ENCODE measurements at places on chromosomes 4 and X.

- no peak for DNase-seq
- H3K27me3 ChIP-seq = no peaks in the 10 kb centered on the region
- 0 out of 2 replicates have a peak, but pooled peaks cover 3% of the 10 kb centered on the region for H3K36me3 ChIP-seq
- no peaks in the 10 kb centered on the region for H3K4me1 ChIP-seq
Measured at GRCh38 chrX:71056867-71057266, 11.3 kb downstream of the SNX12 start.

- peaks cover 4% of the 10 kb centered on the region for H3K4me1 ChIP-seq
- no peaks in the 10 kb centered on the region for H3K36me3 ChIP-seq
- H3K27ac ChIP-seq = no peak overlapping the region
- H3K27me3 ChIP-seq = no peaks in the 10 kb centered on the region
Measured at GRCh38 chr4:38210396-38211114, 250.4 kb downstream of the PTTG2 start.

DNA sequence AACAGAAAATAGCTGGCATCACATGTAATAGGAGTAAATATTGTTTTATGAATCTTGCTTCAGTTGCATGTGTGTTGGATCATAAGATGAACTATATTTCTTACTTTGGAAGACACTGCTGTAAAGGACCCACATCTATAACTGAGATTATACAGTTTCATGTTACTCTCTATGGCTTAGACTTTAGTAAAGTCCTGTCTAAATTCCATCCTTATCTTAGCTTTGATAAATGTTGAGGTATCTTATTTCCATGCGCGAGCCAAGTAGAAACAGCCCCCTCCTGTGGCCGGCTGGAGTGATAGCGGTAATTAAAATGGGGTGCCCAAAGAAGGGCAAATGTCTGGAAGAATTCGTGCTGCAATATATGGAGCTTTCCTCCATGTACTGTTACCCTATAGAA, 43.0 kb downstream of the CCDC158 start:
- H3K36me3 ChIP-seq = no peaks in the 10 kb centered on the region
- no peaks in the 10 kb centered on the region for H3K4me1 ChIP-seq
- DNase-seq = peak; percentile 60
- H3K27ac ChIP-seq = no peak overlapping the region
- no peaks in the 10 kb centered on the region for H3K27me3 ChIP-seq

GRCh38 chr4:89306486-89307177, 968 bp downstream of the GPRIN3 start:
- no peak overlapping the region for H3K4me3 ChIP-seq
- no peak for DNase-seq
- no peak overlapping the region for H3K27ac ChIP-seq

GRCh38 chrX:97045470-97045869, 161.8 kb downstream of the RPA4 start:
- no peak overlapping the region for H3K27ac ChIP-seq
- H3K4me1 ChIP-seq = no peaks in the 10 kb centered on the region
- H3K27me3 ChIP-seq = no peaks in the 10 kb centered on the region
- H3K36me3 ChIP-seq = no peaks in the 10 kb centered on the region
- H3K4me3 ChIP-seq = no peak overlapping the region
- DNase-seq = no peak

DNA sequence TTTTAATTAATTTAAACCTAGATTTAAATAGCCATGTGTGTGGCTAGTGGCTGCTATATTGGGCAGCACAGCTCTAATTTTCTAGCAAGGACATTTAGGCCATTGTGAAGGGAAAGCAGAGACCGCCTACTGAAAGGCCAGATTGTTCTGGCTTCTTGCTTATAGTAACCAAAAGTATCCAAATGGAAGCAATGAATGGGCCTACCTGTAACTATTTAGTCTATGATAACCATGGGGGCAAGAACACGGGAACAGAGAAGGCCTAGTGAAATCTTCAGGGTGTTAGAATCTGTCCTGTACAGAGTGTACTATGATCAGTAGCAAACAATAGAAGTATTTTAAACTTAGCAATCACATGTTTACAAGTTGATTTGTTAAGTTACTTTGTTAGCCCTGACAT, 16.5 kb upstream of the HPRT1 start:
- no peaks in the 10 kb centered on the region for H3K27me3 ChIP-seq
- H3K36me3 ChIP-seq = no peaks in the 10 kb centered on the region
- peak overlapping the region; percentile 86 for H3K27ac ChIP-seq
- H3K4me1 ChIP-seq = peaks cover 19% of the 10 kb centered on the region
- peak; percentile 37 for DNase-seq
- H3K4me3 ChIP-seq = no peak overlapping the region

GRCh38 chr4:78432896-78433295, 118.7 kb upstream of the ANXA3 start:
- no peaks in the 10 kb centered on the region for H3K27me3 ChIP-seq
- no peak for DNase-seq
- H3K36me3 ChIP-seq = no peaks in the 10 kb centered on the region

GRCh38 chrX:16320765-16321355, 153.6 kb downstream of the MAGEB17 start:
- no peaks in the 10 kb centered on the region for H3K36me3 ChIP-seq
- no peaks in the 10 kb centered on the region for H3K27me3 ChIP-seq
- no peaks in the 10 kb centered on the region for H3K4me1 ChIP-seq
- H3K4me3 ChIP-seq = no peak overlapping the region

GRCh38 chr4:24774452-24774851, 20.9 kb upstream of the SOD3 start:
- DNase-seq = no peak
- H3K27me3 ChIP-seq = no peaks in the 10 kb centered on the region
- no peak overlapping the region for H3K27ac ChIP-seq
- no peaks in the 10 kb centered on the region for H3K4me1 ChIP-seq

DNA sequence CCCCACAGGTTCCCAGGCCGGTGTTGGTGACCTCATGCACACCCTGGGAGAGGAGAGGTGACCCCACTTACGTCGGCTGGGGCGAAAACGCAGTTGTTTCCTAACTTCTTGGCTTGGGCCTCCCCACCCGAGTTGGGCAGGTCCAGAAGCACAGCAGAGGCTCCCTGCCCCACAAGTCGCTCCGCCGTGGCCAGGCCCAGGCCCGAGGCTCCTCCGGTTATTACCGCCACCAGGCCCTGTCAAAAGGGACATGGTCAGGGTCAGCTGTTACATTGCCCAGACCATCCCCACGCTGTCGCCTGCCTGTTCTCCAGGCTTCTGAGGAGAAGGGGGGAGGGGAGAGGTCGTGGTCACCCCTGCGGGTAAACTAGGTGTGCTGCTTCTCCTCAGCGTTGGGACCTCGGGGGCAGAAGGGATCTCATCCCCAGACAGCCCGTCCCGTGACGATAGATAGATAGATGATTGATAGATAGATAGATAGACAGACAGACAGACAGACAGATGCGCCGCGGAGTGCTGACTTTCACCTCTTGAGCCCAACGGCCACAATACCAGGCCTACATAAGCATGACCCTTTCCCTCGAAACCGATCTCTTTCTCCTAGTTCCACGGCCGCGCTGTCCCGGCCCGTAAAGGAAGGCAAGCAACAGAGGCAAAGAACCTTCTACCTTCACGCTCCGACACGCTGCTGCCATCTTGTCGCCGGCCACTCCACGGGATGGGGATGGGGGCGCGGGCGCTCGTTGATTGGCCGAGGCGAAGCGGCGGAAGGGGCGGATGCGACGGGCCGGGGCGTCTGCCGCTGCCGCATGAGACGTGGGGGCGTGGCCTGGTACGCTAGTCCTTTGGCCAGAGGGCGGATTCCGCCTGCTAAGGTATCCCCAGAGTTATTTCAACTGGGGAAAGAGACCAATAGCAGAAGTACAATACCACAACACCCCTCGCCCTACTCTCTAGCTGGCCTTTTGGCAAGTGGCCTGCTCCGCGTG, at the start of gene HSD17B10:
Gene HSD17B10, minus strand, starts transcription at position 720 of the 989 bp plus-strand sequence. Its CDS starts 25 bp downstream, at position 695.
- H3K4me1 ChIP-seq = peaks cover 16% of the 10 kb centered on the region
- peak within 1 kb of the TSS; percentile 89 for H3K4me3 ChIP-seq
- peak; percentile 96 for DNase-seq
- peak within 1 kb of the TSS; percentile 41 for H3K27ac ChIP-seq
- no peaks in the 10 kb centered on the region for H3K36me3 ChIP-seq

DNA sequence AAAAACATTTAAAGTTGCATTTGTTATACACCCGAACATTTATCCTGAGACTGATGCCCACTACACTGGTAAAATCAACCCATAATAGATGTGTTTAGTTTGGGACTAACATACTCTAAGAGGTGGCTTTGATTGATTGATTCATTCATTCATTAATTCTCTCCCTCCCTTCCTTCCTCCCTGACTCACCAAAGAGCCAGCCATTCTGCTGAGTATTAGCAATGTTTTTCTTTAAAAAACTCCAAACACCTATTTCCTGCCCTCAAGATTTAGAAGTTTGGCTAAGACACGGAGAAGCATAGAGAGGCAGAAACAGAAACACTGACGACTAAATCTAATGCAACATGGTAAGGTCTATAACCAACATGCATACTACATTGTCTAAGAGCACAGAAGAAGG, 88.9 kb downstream of the RASL11B start:
- no peaks in the 10 kb centered on the region for H3K4me1 ChIP-seq
- H3K36me3 ChIP-seq = no peaks in the 10 kb centered on the region
- H3K27me3 ChIP-seq = no peaks in the 10 kb centered on the region
- no peak overlapping the region for H3K27ac ChIP-seq
- no peak overlapping the region for H3K4me3 ChIP-seq

DNA sequence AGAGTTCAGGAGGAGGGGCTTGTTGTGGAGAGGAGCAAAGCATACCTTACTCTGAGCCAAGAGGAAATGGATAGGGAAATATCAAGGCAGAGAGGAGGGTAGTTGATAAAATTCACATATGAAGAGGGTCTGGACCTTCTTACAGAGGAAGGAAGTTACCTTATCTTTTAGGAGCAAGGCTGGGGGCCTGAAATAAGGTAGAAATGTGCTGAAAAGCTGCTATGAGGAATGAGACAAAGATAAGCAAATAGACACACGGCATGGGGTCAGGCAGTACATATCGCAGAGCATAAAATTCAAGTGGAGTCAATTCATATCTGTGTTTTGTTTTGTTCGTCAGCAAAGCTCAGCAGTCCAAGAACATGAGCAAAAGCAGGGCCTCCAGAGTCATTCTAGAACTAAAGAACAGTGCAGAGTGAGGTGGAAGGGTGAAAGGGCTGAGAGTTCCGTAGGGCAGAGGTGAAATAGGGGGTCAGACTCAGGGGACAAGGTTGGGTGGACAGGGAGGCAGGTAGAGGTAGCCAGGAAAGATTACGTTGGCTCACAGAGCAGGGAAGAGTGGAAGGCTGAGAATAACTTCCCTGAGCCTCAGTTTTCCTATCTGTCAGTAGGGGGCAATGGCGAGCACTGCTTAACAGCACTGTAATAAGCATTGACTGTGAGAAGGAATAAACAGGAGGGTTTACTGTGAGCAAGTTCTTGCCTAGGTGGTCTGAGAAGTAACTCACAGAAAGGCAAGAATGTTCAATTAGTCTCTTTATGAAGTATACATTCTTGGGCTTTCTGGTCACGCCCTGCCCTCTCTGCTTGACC, 9.2 kb downstream of the VSIG4 start:
- no peaks in the 10 kb centered on the region for H3K36me3 ChIP-seq
- no peaks in the 10 kb centered on the region for H3K4me1 ChIP-seq
- H3K27me3 ChIP-seq = no peaks in the 10 kb centered on the region
- DNase-seq = peak; percentile 64
- H3K27ac ChIP-seq = no peak overlapping the region

DNA sequence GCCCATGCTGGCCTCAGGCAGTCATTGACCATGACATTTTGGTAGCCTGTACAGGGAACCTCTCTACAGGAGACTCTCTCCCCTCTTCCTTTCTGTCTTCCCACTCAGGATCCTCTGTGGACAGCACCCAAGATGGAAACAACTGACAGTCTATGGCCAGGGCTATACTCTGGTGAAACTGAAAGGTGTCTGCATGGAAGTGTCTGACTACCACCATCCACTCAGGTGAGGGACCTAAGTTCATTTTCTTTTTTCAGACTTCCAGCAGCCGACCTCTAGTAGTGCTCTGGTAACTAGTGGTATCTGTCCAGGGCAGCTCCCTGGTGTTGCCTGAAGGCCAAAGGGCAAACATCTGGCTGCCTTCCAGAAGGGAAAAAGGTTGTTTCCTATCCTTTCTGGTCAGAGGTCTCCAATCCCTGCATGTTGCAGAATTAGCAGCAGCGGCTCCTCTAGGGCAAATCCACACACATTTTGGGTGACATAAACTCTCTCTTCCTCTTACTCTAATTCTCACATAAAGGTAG, 804.5 kb downstream of the C4orf33 start:
- DNase-seq = no peak
- H3K27ac ChIP-seq = no peak overlapping the region
- H3K27me3 ChIP-seq = no peaks in the 10 kb centered on the region
- no peaks in the 10 kb centered on the region for H3K4me1 ChIP-seq
- no peak overlapping the region for H3K4me3 ChIP-seq

- H3K36me3 ChIP-seq = no peaks in the 10 kb centered on the region
- H3K4me3 ChIP-seq = no peak overlapping the region
- H3K4me1 ChIP-seq = no peaks in the 10 kb centered on the region
- no peak for DNase-seq
- no peaks in the 10 kb centered on the region for H3K27me3 ChIP-seq
Measured at GRCh38 chr4:182192511-182193181, 50.6 kb upstream of the TENM3 start.

GRCh38 chr4:38860788-38861424, 4.3 kb upstream of the TLR6 start:
- no peaks in the 10 kb centered on the region for H3K36me3 ChIP-seq
- DNase-seq = peak; percentile 95
- H3K4me1 ChIP-seq = peaks cover 44% of the 10 kb centered on the region
- H3K4me3 ChIP-seq = no peak overlapping the region

- no peaks in the 10 kb centered on the region for H3K36me3 ChIP-seq
- no peaks in the 10 kb centered on the region for H3K27me3 ChIP-seq
- H3K27ac ChIP-seq = no peak overlapping the region
- DNase-seq = no peak
- no peak overlapping the region for H3K4me3 ChIP-seq
Measured at GRCh38 chrX:113594123-113594841, 753.7 kb upstream of the AMOT start.

GRCh38 chr4:7906171-7906701, 33.4 kb downstream of the AFAP1 start:
- no peak for DNase-seq
- no peaks in the 10 kb centered on the region for H3K36me3 ChIP-seq
- no peaks in the 10 kb centered on the region for H3K4me1 ChIP-seq
- H3K27ac ChIP-seq = no peak overlapping the region

- H3K27ac ChIP-seq = no peak overlapping the region
- H3K27me3 ChIP-seq = no peaks in the 10 kb centered on the region
- DNase-seq = no peak
- H3K36me3 ChIP-seq = no peaks in the 10 kb centered on the region
- H3K4me1 ChIP-seq = peaks cover 8% of the 10 kb centered on the region
Measured at GRCh38 chrX:110338935-110339334, 19.7 kb upstream of the RTL9 start.

DNA sequence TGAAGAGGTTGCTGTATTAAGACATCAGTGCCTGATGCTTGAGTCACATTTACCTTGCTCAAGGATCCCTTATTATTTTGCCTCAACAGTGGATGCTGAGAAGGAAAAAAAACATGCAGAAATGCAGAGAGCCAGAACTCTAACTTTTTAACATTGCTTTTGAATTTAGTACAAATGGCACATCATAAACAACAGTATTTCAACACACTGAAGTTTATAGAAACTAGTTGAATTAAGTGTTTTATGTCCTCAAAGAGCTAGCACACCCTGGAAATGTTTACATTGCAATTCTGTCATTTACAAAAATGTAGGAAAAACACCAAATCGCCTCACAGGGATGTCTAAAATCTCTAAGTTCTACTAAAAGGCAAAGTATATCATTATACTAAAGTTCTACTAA, 69.5 kb upstream of the BLTP1 start:
- H3K4me1 ChIP-seq = no peaks in the 10 kb centered on the region
- no peak overlapping the region for H3K27ac ChIP-seq
- H3K4me3 ChIP-seq = no peak overlapping the region
- no peaks in the 10 kb centered on the region for H3K27me3 ChIP-seq
- H3K36me3 ChIP-seq = no peaks in the 10 kb centered on the region
